ENCODE measurements at places on chromosomes 3 and 15. TPM values are rescaled to one million over a fixed set of nuclear protein-coding genes. Genes with fewer than 3 reads are reported as not detected.
A peak's percentile ranks its signal among the peaks of the same experiment; 100 is the strongest.

The GOLGA8M gene
- total RNA-seq, result not detected

GRCh38 chr15:71049706-71050422 is 65.4 kb upstream of the THSD4 start:
- no peak overlapping the region for H3K4me3 ChIP-seq
- H3K4me1 ChIP-seq, result peaks cover 6% of the 10 kb centered on the region
- peaks cover 5% of the 10 kb centered on the region for H3K36me3 ChIP-seq
- H3K27ac ChIP-seq, result no peak overlapping the region
- DNase-seq, result no peak

DNA sequence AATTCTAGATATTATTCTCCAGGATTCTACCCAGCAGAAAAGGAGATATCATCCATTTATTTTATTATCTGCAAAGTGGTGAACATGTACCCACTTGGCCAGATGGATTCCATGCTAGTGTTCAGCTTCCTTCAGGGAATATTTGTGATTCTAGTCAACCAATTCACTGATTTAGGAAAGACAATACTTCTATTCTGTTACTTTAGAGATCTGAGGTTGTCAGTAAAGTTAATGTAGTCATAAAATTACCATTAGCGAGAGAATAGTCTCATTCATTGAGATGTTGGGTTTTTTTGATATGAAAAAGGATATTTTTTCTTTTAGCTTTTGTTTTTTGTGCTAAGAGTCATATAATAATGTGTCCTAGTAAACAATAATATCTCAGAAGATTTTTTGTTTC is 222.8 kb downstream of the CGGBP1 start:
- no peak for DNase-seq
- H3K27ac ChIP-seq, result no peak overlapping the region
- H3K27me3 ChIP-seq, result no peaks in the 10 kb centered on the region
- H3K36me3 ChIP-seq, result no peaks in the 10 kb centered on the region
- H3K4me1 ChIP-seq, result no peaks in the 10 kb centered on the region

DNA sequence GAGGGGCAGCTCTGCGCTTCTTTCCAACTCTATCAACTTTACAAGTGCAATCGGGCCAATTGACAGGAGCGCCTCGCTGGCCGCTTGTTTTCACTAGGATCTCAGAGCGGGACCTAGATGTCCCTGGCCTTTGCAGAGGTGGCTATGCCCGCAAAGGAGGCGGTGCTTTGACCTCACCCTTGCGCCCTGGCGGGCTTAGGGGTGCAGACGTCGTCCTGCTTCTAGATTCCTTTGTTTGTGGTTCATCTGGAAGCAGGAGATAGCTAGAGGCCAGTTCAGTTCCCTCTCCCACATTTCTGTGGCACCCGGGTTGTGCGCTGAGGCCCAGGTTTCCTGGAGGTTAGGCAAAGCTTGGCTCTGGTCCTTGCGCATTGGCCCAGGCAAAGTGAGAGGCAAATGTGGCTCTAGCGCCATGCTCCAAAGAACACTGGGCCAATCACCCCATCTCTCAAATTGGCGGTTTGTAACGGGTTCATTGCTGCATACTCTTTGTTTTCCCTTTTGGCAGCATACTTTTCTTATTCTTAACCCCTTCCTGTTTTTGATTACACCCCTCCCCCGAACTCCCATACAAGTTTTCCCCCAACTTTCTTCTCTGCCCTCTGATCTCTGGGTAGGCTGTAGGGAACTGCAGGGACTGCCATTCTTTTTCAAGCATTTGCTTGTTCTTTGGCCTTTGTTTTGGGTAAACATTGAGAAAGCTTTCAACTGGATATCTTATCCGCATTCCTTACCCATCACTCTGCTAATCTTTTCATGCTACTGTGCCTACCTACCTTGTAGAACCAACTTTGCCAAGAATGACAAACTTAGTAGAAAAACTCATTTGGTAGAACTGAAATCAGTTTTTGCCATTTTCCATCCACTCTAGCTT is 1.4 kb downstream of the PPM1L start:
- H3K27ac ChIP-seq, result peak overlapping the region; percentile 92
- no peaks in the 10 kb centered on the region for H3K36me3 ChIP-seq
- peaks cover 64% of the 10 kb centered on the region for H3K4me1 ChIP-seq
- no peaks in the 10 kb centered on the region for H3K27me3 ChIP-seq

- H3K36me3 ChIP-seq, result peaks cover 27% of the 10 kb centered on the region
- H3K27ac ChIP-seq, result peak overlapping the region; percentile 98
- H3K4me3 ChIP-seq, result peak overlapping the region; percentile 81
- H3K4me1 ChIP-seq, result peaks cover 39% of the 10 kb centered on the region
- peak; percentile 93 for DNase-seq
- no peaks in the 10 kb centered on the region for H3K27me3 ChIP-seq
Observed at GRCh38 chr3:169772305-169772896, 795 bp upstream of the MYNN start.

DNA sequence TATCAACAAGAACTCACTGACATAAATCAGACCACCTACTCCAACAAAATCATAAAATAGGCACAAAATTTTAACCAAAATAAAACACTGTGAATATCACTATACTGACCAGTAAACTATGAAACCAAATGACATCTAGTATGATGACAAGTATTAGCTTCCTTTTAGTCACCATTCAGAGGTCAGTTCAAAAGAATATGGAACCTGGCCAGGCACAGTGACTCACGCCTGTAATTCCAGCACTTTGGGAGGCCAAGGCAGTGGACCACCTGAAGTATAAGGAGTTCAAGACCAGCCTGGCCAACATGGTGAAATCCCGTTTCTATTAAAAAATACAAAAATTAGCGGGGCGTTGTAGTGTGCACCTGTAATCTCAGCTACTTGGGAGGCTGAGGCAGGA is 65.8 kb downstream of the SMARCC1 start:
- no peak for DNase-seq
- H3K4me1 ChIP-seq, result peaks cover 6% of the 10 kb centered on the region
- H3K36me3 ChIP-seq, result peaks cover 50% of the 10 kb centered on the region
- no peaks in the 10 kb centered on the region for H3K27me3 ChIP-seq
- no peak overlapping the region for H3K4me3 ChIP-seq

The CRYGS gene
- total RNA-seq, result 0.32 TPM

DNA sequence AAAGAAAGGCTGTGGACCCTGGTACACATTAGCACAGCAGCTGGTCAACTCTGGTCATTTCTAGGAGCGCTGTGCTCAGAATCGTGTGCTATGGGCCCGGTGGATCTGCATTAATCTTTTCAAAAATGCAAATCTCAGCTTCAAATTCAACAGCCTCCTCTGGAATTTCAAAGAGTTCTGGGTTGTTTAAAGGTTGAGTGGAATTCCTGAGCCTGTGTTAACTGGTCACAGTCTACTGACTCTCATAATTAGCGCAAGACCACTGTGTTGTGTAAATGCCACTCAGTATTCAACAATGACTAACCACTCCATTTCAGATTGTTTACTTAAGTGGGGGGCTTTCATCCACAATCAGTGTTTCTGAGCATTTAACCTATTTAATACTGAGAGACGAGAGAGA is 2.7 kb upstream of the ARNT2 start:
- peaks cover 22% of the 10 kb centered on the region for H3K4me1 ChIP-seq
- no peak overlapping the region for H3K4me3 ChIP-seq

The COL6A5 gene
- total RNA-seq, result not detected

- H3K27me3 ChIP-seq, result no peaks in the 10 kb centered on the region
- DNase-seq, result no peak
- H3K4me1 ChIP-seq, result no peaks in the 10 kb centered on the region
- H3K27ac ChIP-seq, result no peak overlapping the region
- H3K36me3 ChIP-seq, result peaks cover 13% of the 10 kb centered on the region
Observed at GRCh38 chr15:68717951-68718350, 102.7 kb downstream of the ANP32A start.

- no peaks in the 10 kb centered on the region for H3K27me3 ChIP-seq
- H3K27ac ChIP-seq, result no peak overlapping the region
- DNase-seq, result no peak
- no peaks in the 10 kb centered on the region for H3K4me1 ChIP-seq
- peaks cover 99% of the 10 kb centered on the region for H3K36me3 ChIP-seq
Observed at GRCh38 chr15:64127521-64128270, 23.8 kb upstream of the SNX22 start.

GRCh38 chr3:58994746-58995330 is 55.0 kb downstream of the CFAP20DC start:
- H3K4me3 ChIP-seq, result no peak overlapping the region
- H3K27me3 ChIP-seq, result no peaks in the 10 kb centered on the region
- DNase-seq, result no peak
- H3K4me1 ChIP-seq, result no peaks in the 10 kb centered on the region

GRCh38 chr3:182370949-182371348 is 422.4 kb upstream of the ATP11B start:
- no peaks in the 10 kb centered on the region for H3K27me3 ChIP-seq
- H3K36me3 ChIP-seq, result no peaks in the 10 kb centered on the region
- H3K27ac ChIP-seq, result no peak overlapping the region
- DNase-seq, result no peak
- H3K4me3 ChIP-seq, result no peak overlapping the region

DNA sequence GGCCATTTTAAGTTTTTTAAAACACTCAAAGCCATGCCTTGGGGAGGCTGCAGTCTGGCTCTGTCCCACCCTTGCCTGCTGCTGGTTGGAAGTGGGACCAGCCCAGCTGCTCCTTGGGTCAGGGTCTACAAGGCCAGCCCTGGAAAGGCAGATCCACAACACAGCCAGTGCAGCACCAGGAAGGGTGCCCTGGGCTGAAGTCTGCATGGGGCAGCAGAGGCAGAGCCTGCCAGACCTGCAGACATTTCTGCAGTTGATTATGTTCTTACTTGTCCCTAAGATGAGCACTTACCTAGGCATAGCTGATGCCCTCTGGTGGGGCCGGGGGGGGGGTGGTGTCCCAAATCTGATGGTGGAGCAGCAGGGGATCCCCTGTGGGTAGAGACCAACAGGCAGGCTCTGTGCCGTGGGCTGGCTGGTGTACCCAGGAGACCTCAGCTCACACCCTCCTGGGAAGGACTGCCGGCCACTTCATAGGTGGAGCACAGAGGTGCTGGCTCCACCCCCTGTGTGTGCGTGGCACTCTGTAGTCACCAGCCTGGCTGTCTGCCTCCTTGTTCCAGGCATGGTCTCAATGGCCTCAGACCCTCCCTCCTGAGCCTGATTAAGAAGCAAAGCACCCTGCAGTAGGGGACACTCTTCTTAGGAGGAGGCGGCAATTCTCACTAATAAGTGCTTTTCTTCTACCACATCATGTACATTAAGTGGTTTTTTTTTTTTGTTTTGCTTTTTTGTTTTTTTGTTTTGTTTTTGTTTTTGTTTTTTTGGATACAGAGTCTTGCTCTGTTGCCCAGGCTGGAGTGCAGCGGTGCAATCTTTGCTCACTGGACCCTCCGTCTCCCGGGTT is 97.4 kb upstream of the KLF13 start:
- no peak overlapping the region for H3K27ac ChIP-seq
- peaks cover 10% of the 10 kb centered on the region for H3K4me1 ChIP-seq
- no peak overlapping the region for H3K4me3 ChIP-seq
- no peaks in the 10 kb centered on the region for H3K36me3 ChIP-seq
- no peak for DNase-seq

The NLGN1 gene
- 19.2 TPM for total RNA-seq

GRCh38 chr3:46921871-46922271 is 44.4 kb downstream of the PTH1R start:
- no peak overlapping the region for H3K27ac ChIP-seq
- DNase-seq, result no peak
- H3K36me3 ChIP-seq, result peaks cover 100% of the 10 kb centered on the region
- H3K4me3 ChIP-seq, result no peak overlapping the region
- no peaks in the 10 kb centered on the region for H3K27me3 ChIP-seq
- peaks cover 38% of the 10 kb centered on the region for H3K4me1 ChIP-seq

- DNase-seq, result peak; percentile 50
- H3K27me3 ChIP-seq, result no peaks in the 10 kb centered on the region
- H3K4me3 ChIP-seq, result no peak overlapping the region
- no peak overlapping the region for H3K27ac ChIP-seq
Observed at GRCh38 chr3:193574488-193575070, 18.4 kb upstream of the OPA1 start.

DNA sequence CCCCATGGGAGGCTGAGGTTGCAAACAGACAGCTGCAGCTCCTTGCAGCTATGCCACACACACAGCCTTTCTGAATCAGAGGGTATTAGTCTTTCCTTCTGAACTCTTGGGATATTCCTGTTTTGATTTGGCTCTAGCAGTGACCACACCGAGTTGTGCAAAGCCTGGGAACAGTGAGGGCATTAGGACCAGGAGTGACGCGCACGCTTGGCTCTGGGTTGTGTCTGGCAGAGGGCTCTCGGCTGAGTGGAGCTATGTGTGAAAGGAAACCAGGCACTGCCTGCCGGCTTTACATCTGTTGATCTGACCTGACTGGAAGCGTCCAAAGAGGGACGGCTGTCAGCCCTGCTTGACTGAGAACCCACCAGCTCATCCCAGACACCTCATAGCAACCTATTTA is at the start of gene GALNT15:
Gene GALNT15, plus strand, starts transcription at position 292 of the 400 bp plus-strand sequence. CDS start 472 bp downstream, outside the sequence.
- peaks cover 37% of the 10 kb centered on the region for H3K4me1 ChIP-seq
- no peaks in the 10 kb centered on the region for H3K27me3 ChIP-seq
- peaks cover 5% of the 10 kb centered on the region for H3K36me3 ChIP-seq

The GOLGA8T gene
- not detected for total RNA-seq

The TSPAN3 gene
- 142 TPM for total RNA-seq

DNA sequence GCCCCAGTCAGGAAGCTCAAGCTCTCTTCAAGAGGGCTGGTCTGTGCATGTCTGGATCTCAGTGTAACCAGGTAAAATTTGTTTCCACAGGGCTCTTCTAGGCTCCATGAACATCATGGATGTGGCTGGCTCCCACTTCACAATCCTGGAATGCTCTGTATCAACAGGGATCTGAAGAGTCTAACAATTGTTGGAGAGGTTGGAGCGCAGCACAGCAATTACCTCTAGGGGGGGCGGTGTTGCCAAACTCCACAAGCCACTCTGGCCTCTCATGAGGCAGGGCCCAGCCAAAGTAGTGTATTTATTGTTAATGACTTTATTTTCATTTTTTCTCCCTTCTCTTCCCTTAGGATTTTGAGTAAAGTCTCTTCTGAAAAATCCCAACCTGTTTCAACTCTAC is 6.1 kb upstream of the EIF2B5 start:
- H3K4me1 ChIP-seq, result peaks cover 5% of the 10 kb centered on the region
- no peak overlapping the region for H3K27ac ChIP-seq
- no peaks in the 10 kb centered on the region for H3K27me3 ChIP-seq
- no peaks in the 10 kb centered on the region for H3K36me3 ChIP-seq
- DNase-seq, result no peak

DNA sequence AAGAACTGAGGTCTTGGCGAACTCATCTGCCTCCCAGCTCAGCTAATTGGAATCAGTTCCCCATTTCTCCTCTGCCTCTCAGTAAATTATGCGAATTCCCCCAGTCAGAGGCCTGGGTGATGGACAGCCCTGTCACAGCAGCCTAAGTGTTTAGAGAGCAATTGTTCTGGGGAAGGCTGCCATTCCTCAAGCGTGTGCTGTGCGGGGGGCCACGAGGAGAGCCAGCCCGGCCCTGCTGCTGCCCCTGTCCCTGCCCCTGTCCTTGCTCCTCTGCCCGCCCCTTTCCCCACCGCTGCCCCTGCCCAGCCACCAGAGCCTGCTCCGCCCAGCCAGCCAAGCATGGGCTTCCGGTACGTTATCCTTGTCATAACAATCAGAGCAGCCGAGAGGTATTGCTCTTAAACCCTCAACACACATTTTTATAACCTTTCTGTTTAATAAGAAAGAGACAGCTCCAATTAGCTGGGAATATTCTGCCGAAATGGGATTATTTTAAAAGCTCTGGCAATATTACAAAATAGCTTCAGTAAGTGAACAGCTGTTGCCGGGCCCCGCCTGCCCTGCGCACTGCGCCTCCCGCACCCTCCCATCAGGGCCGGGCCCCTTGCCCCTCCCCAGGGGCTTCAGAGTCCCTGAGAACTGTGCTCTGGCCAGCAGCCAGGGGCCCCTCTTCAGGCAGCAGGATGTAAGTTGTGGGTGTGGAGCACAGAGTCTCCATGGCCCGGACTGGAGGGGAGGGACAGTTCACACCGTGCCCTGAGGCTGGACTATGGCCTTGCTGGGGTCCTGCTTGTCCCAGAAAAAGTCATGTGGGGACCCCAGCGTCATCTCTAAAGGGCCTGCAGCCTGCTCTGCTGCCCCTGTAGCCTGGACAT is 12.4 kb upstream of the CACNA2D2 start:
- no peak for DNase-seq
- H3K4me3 ChIP-seq, result peak overlapping the region; percentile 41
- H3K36me3 ChIP-seq, result no peaks in the 10 kb centered on the region
- no peaks in the 10 kb centered on the region for H3K27me3 ChIP-seq

All from esophagus muscularis mucosa (tissue), 4 donors.